ENCODE measurements at places on chromosomes 5 and 9. TPM values are rescaled to one million over a fixed set of nuclear protein-coding genes. Genes with fewer than 3 reads are reported as not detected.

Gene SLC2A6
- total RNA-seq, result 8.6 TPM

Gene UBE2QL1
- under 0.01 TPM for total RNA-seq

Gene PARP8
- 11.1 TPM for total RNA-seq

Gene NDUFAF2
- 40.1 TPM for total RNA-seq

Gene KIF3A
- 9.1 TPM for total RNA-seq

Gene SHLD3
- 1.9 TPM for total RNA-seq

Gene SPINK6
- total RNA-seq, result not detected

Gene INPP5E
- total RNA-seq, result 8.4 TPM

Gene SAP30L
- 54.9 TPM for total RNA-seq

Gene MCTP1
- 43.6 TPM for total RNA-seq

Gene TAF11L2
- total RNA-seq, result not detected

Gene GRM6
- total RNA-seq, result not detected

Gene FGD3
- 4.3 TPM for total RNA-seq

Gene KIF20A
- total RNA-seq, result not detected

Gene CD14
- 34.9 TPM for total RNA-seq

Gene TPM2
- 14,576 TPM for total RNA-seq

Gene ZNF879
- 5.0 TPM for total RNA-seq

Gene SLC46A2
- total RNA-seq, result not detected

Gene NUTM2G
- total RNA-seq, result not detected

Gene ZBTB6
- total RNA-seq, result 12.9 TPM

Gene GABRB2
- 1.7 TPM for total RNA-seq

Gene NFIB
- 64.4 TPM for total RNA-seq

Gene LIFR
- 72.3 TPM for total RNA-seq

Gene CTXN3
- not detected for total RNA-seq
